ENCODE measurements at places on chromosomes 2 and 18. TPM values are rescaled to one million over a fixed set of nuclear protein-coding genes. Genes with fewer than 3 reads are reported as not detected.
A peak's percentile ranks its signal among the peaks of the same experiment; 100 is the strongest.

GRCh38 chr18:6010284-6010683 is 115.0 kb upstream of the TMEM200C start:
- peak; percentile 24 for DNase-seq

DNA sequence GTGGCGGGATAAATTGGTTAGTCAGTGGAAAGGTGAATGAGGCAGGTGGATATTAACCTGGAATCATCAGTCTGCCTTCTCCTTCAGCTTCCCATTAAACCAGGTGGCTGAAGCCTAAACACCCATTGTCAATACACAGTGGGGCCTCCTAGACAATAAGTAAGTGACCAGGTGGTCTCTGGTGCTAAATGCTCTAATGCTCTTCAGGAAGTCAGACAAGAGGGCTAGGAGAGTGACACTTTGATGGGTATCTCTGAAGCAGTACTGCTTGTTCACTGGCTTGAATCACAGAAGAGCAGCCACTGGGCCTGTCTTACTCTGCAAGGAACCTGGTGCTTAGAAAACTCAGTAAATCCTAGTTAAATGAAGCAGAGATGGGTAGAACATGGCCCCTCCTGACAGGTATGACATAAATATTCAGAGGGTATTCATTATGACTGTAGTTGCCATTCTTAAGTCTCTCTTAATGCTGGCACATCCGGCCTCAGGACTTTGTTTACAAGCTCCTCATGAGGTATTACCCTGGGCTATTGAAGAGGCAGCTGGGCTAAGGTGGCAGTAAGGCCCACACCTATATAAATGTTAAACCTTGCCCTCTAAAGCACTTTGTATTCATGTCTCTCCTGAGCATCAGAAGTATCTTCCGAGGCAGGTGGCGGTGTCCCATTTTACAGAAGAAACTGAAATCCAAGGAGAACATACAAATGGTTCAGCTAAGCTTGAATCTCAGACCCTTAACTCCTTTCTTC is 104.9 kb downstream of the NCK2 start:
- DNase-seq, result no peak

DNA sequence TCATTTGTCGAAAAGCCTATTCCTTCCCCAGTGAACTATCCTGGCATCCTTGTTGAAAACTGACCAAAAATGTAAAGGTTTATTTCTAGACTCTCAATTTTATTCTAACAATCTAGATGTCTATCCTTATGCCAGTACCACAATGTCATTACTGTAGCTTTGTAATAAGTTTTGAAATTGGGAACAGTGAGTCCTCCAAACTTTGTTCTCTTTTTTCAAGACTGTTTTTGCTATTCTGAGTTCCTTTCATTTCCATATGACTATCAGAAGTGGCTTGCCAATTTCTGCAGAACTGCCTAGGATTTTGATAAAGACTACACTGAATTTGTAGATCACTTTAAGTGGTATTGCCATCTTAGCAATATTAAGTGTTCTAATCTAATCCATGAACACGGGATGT is 9.7 kb downstream of the STARD7 start:
- no peak for DNase-seq

DNA sequence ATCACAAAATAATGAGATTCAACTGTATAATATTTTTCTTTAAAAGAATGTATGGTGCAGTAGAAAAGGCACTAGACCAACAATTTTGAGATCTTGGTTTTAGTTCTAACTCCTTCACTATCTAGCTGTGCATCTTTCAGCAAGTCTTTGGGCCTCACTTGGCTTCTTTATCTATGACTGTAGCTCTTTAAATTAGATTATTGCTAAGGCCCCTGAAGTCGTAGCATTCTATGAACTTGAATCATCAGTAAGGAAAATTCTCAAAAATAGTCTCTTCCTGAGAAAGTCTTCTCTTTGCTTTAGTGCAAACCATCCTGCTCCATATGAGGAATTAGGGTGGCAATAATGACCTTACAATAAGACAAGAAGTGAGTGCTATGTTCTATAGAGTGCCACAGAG is 140.4 kb downstream of the FTCDNL1 start:
- no peak for DNase-seq

- DNase-seq, result no peak
Observed at GRCh38 chr2:215427585-215427984, 8.3 kb downstream of the FN1 start.

The SRD5A2 gene
- 0.12 TPM for total RNA-seq

- DNase-seq, result no peak
Observed at GRCh38 chr18:9283791-9284190, 50.8 kb upstream of the TWSG1 start.

DNA sequence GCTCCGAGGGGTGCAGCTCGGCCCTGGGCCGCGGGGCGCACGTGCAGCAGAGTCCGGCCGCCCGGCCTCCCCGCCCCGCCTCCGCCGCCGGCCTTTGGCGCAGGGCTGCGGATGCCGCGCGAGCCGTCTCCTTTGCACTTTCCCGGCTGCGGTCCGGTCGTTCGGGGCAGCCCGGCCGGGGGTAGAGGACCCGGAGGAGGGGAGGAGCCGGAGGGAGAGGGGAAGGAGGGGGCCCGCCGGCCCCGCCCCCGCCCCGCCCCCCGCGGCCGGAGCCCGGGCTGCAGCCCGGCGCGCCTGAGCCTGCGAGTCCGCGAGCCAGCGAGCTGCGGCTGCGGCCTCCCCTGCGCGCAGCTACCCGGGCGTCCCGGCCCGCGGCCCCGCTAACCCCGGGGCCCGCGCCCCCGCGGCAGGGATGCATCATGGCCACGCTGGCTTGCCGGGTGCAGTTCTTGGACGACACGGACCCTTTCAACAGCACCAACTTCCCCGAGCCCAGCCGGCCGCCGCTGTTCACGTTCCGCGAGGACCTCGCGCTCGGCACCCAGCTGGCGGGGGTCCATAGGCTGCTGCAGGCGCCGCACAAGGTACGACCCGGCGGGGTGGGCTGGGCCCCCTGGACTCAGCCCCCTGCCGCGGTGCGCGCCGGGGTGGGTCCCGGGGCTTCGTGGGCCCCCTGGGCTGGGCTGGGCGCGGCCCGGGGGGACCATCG is at the start of gene FHOD3:
Gene FHOD3 (plus strand): TSS at position 297 of the 709 bp plus-strand sequence. CDS start 123 bp downstream, at position 420.
- DNase-seq, result peak; percentile 81

- no peak for DNase-seq
Observed at GRCh38 chr2:189276277-189276676, 96.7 kb upstream of the COL5A2 start.

The CFAP65 gene
- 0.85 TPM for total RNA-seq

GRCh38 chr2:148885209-148885608 is 10.2 kb downstream of the KIF5C start:
- no peak for DNase-seq

- no peak for DNase-seq
Observed at GRCh38 chr18:80112624-80113248, 3.7 kb downstream of the ADNP2 start.

- DNase-seq, result no peak
Observed at GRCh38 chr2:86477349-86477748, 36.2 kb downstream of the KDM3A start.

DNA sequence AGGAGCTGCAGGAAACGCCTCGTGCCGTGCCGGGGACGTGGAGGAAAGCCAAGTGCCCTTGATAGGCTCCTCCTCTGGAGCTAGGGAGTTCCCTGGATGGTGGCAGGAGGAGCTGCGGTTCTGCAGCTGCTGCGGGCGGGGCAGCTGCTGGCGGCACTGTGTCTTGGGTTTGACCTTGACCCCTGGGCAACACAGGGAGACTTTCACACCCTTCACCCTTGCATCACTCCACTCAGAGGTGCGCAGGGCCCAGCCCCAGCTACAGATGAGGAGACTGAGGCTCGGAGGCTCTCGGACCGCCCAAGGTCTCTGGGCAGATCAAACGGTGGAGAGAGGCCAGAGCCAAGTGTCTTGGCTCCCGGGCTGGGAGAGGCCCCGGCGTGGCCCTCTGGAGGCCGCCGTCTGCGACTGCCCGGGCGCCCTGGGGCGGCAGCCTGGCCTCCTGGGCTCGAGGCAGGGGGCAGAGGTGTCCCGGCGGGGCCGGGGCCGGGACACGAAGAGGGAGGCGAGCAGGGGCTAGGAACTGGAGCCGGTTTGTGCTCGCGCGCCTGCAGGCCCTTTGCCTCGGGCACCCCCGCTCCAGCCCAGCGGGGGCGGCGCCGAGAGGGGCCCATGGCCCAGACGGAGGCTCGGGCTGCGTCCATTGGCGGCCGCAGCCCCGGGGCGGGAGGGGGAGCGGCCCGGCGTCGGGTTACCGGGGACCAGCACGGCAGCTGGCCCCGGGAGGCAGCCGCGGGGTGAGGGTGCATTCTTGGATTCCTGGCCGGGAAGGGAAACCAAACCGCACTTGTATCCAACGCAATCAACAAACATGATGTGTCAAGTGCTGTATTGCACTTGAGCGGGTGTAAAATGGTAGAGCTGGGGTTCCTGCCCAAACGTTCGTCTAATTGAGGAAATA is 129.6 kb upstream of the SLC1A4 start:
- peak; percentile 90 for DNase-seq

The CLIP4 gene
- total RNA-seq, result 62.6 TPM

The ALLC gene
- not detected for total RNA-seq

DNA sequence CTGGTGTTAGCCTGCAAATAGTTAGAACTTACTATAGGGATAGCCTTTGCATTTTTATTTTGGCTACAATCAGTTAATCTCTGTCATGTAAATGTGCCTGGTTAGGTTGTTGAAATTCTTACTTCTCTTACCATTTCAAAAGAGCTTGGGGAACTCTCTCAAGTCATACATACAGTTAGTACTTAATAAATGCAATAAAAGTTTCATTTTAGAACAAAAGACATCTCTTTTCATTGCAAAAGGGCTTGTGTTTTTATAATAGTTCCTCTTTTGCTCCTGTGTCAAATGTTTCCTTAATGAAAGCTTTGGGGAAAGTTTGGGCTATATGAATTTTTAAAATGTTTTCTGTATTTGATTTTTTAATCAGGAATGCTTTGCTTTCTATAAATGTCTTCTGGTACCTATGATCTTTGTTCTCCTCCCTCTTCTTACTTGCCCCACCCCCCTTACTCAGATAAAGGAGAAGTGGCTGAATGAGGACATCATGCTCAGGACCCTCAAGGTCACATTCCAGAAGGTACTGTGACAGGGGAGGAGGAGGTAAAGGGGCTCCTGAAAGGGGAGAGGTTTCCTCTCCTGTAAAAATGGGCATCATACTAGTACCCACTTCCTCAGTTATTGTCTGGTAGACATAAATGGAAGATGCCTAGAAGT is 13.6 kb downstream of the PTPN18 start:
- no peak for DNase-seq

GRCh38 chr2:86233436-86233835 is 34.2 kb downstream of the MRPL35 start:
- no peak for DNase-seq

The SNRPD1 gene
- 3.9 TPM for total RNA-seq

DNA sequence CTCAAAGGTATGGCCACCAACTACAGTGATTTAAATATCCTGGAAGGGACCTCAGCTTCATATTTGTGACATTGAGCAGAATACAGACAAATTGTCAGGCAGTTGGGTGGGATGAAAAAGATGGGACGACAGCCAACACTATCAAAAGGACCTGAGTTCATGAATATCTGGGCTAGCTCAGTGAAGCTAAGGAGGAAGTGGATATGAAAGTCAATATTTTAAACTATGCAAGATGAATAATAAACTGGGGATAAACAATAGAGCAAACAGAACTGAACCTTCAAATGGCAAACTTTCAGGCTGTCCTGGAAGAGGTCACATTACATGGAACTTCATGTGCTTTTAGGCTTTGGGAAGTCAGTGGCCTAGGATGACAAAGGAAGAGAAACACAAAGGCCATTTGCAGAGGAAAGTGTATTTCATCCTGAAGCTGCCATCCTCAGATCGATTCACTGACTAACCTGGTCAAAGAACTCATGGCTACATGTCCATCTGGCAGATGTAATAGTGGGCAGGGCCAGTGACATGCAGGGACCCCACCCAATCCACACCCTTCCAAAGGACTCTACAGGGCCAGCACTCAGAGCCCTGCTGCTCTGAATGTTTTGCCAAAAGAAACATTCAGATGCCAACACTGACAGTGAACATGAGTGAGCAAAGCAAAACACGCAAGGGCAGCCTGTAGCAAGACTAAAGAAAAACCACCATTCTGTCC is 175.7 kb downstream of the ETAA1 start:
- DNase-seq, result no peak

DNA sequence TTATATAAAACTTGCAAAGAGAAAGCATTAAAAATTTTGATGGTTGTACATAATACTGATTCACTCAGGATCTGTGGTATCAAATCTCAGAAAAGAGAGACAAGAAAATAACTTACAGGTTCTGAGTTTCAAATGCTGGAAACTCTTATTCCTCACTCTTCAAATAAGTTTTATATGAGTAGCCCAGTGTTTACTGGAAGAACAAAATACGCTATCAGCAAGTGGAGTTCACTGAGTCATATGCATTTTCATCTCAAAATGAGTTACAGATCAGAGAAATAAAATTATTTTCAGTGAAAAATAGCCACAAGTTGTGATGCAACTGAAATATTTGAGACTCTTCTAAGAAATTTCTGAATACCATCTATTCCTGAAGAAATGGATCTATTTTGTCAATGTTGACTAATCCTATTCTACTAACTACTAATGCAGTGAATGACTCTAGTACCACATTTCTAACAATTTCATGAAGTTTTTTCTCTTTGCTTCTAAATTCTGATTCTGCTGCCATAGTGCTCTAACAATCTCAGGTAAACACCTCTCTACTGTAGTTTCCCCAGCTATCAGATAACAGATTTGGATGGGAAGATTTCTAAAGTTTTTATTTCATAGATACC is 391.7 kb downstream of the ZEB2 start:
- no peak for DNase-seq

DNA sequence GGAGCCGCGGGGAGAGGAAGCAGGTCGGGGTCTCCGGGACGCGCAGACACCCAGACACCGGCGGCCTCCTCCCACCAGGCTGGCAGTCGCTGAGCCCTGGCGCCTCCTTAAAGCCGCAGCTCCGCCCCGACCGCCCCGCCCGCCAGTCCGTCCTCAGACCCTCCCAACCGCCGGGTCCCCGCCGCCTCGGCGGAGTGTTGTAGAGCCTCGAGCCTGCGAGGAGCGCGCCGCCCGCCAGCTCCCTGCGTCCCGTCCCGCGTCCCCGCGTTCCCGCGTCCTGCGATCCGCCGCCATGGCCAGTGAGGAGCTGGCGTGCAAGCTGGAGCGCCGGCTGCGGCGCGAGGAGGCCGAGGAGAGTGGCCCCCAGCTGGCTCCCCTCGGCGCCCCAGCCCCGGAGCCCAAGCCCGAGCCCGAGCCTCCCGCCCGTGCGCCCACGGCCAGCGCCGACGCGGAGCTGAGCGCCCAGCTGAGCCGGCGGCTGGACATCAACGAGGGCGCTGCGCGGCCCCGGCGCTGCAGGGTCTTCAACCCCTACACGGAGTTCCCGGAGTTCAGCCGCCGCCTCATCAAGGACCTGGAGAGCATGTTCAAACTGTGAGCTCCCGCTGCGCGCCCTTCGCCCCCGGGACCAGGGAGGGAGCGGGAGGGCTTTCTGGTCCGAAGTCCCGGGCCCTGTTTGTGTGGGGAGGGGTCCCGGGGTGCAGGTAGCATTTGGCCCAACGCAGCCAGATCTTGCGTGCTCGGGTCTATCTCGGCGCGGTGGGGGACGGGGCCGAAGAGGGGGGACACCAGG is at the start of gene EFHD1:
Gene EFHD1 (plus strand): TSS at position 192 of the 793 bp plus-strand sequence. CDS start 101 bp downstream, at position 293.
- DNase-seq, result peak; percentile 87

DNA sequence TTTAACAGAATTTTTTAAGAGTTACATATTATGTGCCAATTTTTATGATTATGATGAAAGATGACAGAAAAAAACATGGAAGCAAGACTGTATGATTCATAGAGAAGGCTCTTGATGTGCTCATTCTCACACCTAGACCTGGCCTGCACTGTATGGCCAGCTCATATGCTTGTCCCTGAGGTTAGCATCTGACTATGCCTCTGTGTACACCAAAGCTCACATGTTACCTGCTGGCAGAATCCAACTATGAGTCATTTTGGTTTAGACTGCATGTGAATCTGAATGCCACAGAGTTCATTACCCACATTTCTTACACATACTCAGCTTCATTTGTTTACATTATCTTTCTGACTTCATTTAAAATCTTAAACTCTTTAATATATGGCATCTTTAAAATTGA is 139.0 kb downstream of the DSC3 start:
- DNase-seq, result no peak
